ENCODE measurements at places on chromosomes 3 and 15.

DNA sequence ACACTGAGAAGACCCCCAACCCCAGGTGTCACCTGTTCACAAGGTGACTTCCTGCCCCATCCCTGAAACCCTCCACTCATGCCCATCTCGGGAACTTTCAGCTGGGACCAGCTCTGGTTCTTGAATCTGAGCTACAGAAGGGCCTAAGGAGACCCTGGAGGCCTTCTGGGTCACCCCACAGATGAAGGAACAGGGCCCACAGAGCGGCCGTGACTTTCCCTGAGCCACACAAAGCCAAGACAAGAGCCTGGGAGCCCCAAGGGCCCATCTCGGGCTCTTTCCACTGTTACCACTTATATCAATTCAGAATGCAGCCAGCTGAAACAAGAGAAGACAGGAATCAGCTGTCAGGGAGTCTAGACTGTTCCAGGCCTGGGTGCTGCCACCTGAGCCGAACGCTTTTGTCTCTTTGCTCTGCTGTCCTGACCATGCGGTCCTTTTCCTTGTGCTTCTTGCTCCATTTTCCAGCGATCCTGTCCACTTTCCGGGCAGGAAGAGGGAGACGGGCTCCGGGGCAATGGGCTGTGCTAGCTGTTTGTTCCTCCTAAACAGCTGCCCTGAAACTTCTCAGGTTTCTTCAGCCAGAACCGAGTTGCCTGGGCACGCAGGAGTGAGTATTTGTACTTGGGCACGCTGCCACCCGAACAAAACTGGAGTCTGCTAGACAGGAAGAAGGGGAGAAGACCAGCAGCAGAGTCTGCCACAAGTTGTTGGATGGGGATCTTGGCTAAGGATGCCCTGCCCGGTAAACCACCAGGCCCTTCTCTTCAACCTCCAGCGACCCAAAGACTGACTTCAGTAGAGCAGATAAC, 28.0 kb upstream of the PIGZ start:
- DNase-seq, result no peak

DNA sequence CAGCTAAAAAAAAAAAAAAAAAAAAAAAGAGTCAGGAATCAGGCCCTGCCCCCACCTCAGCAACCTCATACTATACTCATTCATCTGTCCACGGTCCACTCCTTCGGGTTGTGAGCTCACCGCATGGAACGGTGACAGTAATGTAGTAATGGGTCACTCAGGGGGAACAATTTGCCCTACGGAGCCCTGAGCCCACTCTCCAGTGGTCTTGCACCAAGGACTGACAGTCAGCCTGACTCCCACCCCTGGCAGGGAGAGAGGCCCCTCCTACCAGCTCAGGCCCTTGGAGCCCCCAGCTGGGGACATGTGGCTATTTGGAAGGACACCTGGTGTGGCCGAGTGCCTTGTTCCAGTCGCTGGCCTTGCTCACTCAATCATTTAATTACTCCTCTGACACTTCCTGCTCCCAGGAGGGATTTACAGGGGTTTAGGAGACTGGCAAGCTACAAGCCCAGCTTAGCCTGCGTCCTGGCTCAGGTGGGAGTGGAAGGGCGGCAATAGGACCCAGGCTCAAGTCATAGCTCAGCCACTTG, 19.9 kb upstream of the CACNA2D2 start:
- no peak for DNase-seq

- no peak for DNase-seq
These were observed 208.5 kb downstream of the CLSTN2 start for GRCh38 chr3:140143367-140144069.

- no peak for DNase-seq
These were observed 10.5 kb upstream of the ADPGK start for GRCh38 chr15:72793766-72794660.

- DNase-seq, result no peak
These were observed 96.4 kb downstream of the PYDC2 start for GRCh38 chr3:191557322-191557721.

DNA sequence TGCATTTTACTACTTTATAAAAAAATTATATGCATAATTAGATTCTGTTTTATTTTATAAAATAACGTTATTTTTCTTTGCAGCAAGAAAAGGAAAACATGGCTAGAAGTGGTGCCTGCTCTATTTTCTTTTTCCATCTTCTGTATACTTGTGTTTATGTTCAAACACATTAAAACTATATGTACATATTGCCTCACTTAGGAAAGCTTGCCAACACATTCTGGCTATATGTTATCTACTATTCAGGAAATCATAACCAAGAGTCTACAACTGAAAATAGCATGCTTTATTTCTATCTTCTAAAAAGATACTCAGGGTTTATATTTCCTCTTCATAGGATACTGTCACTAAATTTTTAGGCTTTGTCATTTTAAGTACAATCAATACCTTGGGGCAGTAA, 90.2 kb upstream of the KCNMB2 start:
- no peak for DNase-seq

GRCh38 chr3:194235160-194235559, 99.2 kb downstream of the HES1 start:
- DNase-seq, result no peak

DNA sequence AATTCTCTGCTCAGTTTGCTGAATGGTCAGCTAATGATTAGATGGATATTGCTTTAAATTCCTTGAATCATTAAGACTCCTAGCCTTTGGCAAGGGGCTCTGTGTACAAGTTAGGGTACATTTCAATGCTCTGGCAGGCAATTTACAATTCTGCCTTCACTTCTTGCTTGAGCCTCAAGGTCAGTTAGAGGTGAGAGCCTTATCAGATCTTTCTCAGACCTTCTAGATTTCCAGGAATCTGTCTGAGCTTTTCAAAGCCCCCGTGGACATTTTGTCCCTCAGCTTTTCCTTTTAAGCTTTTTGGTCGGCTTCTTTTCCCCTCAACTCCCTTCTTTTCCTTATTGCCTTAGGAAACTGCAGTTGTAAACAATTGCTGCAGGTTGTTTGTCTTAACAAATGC, 34.7 kb downstream of the TGM4 start:
- DNase-seq, result no peak

DNA sequence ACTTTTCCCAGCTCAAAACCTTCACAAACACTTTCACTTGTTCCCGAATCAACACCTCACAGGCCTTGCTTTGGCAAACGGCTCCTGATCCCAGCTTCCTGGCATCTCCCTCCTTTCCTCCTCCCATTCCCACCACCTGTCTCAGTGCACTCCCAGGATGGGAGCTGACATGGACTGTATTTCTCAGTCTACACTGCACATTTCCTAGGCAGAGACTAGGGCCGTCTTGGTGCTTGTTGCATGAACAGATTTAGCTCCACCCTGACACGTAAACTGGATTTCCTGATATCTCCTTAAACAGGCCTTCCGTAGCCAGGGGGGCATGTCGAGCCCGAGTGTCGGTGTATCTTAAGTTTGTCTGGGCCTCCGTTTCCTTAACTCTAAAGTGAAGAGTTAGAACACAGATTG, 790 bp upstream of the WHAMM start:
- no peak for DNase-seq

DNA sequence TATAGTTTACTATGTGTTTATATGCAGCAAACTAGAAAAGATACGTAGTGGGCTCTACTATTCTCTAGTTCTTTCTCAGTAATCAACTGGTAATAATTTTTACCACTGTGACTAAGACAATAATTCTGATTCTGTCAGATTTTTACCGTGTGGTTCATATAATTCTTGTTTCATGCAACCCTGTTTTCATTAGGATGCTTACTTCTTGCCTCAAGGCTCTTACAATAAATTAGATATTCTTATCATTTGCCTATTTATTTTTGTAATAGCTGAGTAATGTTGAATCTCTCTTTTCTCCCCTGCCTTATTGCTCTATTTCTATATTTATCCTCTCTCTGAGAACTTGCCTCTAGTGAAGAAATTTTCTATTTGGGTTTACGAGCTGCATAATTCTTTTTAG, 524.7 kb downstream of the NAALADL2 start:
- DNase-seq, result no peak

DNA sequence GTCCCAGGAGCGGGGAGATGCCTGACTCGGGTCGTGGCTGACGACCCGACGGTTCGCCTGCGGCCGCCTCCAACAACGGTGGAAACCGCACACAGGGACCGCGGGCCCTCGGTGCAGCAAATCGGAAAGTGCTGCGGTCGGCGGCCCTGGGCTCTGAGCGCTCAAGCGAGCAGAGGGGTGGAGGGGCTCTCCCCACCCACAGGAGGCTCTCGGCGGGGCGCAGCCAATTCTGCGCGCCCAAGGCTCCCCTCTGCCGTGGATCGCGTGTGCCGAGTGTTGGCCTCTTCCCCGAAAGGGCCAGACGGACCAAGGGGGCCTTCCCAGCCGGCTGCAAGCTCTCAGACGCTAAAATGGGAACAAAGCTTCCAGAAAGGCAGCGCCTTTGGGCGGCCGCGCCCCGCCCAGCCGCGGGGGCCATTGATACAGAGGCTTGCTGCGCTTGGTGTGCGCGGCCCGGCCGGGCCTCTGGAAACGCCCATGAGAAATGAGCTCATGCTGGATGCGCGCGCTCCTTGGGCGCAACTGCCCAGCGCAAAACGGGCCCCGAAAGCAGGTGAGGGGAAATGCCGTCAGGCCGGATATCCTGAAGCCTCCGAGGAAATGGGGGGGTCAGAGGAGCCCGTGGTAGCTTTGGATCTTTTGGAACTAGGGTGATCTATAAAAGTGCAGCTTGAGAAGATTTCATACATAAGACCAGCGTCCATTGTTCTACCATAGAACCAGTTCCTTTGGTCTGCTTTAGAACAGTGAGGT, 1.2 kb upstream of the GSK3B start:
- peak; percentile 94 for DNase-seq

DNA sequence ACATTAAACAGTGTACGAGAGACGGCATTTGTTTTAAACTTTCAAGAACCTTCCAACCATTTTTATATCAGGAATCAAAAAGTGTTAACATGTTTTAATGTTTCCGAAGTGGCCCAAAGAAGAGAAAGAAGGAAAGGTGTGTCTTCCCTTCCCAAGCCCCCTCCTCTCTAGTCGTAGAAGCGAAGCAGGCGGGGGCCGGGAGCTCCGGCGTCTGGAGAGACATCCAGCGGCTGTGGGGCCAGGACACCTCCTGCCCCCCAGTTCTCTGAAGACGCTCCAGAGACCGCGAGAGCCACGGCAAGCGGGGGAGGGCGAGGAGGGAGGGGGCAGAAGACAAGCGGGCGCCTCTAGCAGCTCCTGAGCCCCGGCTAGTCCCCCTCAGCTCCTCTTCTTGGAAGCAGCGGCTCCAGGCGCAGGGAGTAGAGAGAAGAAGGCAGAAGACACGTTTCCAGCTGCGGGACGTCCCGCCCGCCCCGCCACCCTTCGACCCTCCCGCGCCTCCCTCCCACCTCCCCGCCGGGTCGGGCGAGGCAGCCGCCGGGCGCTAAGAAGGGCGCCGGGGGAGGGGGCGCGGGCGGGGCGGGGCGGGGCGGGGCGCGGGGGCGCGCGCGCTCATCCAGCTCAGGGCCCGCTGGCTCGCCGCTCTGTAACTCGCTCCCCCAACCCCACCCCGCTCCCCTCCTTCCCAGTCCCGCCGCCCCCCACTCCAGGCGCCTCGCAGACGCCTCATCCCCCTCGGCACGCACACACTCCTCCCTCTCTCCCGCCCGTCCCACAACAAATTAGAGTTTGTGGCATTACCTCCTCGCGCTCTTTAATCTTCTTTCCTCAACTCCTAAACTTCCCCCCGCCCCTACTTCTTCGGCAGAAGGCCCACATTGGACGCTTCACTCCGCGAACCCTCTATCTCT, at the start of gene ZBTB20:
Gene ZBTB20, minus strand, starts transcription at position 871 of the 911 bp plus-strand sequence.
- DNase-seq, result peak; percentile 86

- DNase-seq, result no peak
These were observed 29.5 kb downstream of the ESYT3 start for GRCh38 chr3:138463724-138464490.

- DNase-seq, result no peak
These were observed 23.3 kb downstream of the FBXO22 start for GRCh38 chr15:75926931-75927330.

GRCh38 chr3:139797724-139798343, 120.1 kb upstream of the NMNAT3 start:
- peak; percentile 57 for DNase-seq

DNA sequence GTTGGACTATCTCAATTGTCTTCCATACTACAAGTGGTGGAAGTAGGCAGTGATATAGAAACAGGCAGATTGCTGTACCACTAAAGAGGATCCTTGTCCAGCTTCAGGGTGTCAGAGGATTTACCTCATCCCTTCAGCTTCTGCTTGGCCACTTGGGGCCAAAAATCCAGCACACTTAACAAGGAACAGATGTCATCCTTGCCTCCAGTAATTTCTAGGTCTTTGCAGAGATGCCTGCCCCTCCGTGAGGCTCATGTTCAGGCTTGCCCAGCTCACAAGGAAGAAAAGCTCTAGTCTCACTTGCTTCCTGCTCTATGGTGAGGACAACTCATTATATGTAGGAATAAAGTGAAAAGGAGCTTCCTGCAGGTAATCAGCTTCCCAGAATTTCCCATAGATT, 510.3 kb downstream of the EPHA3 start:
- DNase-seq, result no peak

DNA sequence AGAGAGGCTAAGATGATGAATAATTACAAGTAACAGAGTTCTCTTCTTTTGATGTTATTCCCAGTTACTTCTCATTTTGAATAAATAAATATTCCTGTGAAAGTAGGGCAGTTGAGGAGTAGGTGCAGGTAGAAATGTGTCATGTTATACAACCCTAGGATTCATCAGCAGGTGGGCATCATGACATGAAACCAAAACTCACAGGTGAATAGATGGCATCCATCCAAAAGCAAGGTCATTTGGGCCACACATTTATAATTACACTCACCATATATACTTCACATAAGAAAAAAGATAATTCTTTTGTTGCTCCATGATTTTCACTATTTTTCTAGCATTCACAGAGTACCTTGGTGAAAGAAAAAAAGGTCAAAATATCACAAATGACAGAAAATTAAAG, 273.6 kb downstream of the ZBBX start:
- DNase-seq, result no peak

DNA sequence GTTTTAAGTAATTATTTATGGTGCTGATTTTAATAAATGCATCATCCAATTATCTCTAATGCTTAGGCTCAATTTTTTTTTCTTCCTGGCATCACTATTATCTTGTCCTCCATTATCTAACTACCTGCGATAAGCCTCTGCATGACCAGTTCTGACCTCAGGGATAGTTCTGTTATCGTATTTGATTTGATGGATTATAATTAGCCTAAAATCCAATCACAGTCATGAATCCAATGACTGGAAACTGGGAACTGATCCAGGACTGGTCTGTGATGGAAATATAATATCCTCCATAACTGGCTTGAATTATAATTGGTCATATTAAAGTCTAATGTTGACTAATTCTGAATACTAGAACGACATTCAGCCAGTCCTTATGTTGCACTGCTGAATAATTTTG, 1.1 kb downstream of the MYH15 start:
- no peak for DNase-seq

DNA sequence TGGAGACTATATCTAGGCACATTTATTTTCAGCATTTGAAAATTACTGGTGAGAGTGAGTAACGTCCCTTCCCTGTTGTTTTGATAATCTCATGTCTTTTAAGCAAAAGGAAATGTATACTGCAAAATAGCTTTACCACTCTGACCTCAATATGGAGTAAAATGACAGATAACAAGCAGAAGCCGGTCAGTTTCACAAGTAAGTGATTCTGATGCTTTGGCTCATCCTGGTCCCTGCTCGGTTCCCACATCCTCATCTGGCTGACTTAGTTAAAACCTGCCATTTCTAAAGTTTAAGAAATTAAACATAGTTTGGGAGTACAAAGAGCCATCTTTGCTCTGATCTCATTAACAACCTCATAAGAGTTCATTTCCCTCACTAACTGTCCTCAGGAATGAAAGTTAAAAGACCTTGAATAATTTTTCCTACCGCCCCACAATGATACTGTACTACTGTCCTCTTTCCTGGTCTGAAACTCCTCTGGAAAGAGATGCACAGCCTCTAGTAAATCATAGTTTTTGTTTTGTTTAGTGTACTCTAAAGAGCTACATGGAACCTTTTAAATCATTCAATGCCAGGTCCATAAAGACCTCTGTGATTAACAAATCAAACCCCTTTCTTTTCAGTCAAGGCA, 72.3 kb upstream of the ICE2 start:
- DNase-seq, result peak; percentile 64
